ENCODE measurements at places on chromosomes 11 and 22. TPM values are rescaled to one million over a fixed set of nuclear protein-coding genes. Genes with fewer than 3 reads are reported as not detected.

Gene RIMBP3C
- 0.48 TPM for total RNA-seq

Gene CHRM1
- total RNA-seq: not detected

Gene ISX
- not detected for total RNA-seq

Gene GGT5
- total RNA-seq: 4.2 TPM

Gene KCNC1
- not detected for total RNA-seq

Gene PLXNB2
- total RNA-seq: 251 TPM

Gene UBQLN3
- total RNA-seq: not detected

DNA sequence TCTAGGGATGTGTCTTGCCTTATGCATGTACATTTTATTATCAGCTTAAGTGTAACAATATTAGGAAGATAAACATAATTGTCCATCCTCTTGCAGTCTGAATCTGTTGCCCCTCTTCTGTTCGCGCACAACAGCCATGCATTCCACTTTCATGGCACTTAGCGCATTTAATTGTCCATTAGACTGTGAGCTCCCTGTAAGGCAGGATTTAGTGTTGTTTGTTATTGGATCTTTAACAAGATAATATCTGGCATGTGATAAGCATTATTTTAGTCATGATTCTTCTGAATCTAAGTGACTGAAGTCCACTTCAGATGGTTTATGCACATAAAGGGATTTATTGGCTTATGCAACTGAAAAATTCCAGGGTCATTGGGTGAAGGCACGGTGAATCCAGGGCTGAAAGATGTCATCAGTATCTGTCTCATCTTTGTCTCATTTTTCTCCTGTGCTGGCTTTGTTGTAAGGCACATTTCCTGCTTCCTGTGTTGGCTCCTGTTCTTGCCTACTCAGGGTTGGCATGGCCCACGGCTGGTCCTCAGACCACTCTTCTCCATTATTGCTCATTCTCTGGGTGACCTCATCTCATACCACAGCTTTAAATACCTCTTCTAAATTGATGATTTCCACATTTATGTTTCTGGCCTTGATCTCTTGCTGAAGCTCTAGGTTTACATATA lies 37.6 kb downstream of the ATXN10 start:
- DNase-seq: peak; percentile 23

DNA sequence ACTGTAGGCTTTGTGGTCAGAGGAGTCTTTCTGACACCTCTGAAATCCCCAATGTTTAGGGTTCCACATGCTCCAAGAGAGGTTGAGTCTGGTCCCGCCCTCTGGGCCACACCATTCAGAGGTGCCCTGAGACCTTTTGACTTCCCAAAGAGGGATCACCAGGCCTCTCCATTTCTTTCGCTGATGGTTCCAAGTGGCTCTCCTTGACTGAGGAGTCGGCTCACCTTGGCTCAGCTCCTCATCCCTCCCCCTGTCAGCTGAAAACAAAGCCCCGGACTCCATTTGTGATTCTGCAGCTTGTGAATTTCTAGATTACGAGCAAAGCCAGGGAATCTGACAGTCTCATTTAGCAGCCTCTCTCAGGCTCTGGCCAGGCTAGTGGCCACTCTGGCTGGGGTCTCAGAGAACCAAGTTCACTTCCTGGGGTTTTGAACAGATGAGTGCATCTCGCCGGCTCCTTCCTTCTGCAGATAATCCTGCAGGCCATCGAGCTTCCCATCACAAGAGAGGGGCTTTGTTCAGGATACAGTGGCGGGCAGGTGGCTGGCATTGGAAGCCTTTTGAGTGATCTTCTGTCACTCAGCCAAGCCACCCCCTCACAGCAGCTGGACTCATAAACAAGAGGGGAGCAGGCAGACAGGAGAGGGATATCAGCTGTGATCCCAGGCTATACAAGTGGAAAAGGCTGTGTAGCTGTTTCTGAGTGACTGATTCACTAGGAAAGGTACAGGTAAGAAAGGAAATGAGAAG lies 102.9 kb downstream of the TRIM29 start:
- no peak for DNase-seq

GRCh38 chr11:131178596-131178995 lies 191.8 kb upstream of the NTM start:
- no peak for DNase-seq

- no peak for DNase-seq
Observed at GRCh38 chr22:42347281-42347824, 76.9 kb upstream of the TCF20 start.

DNA sequence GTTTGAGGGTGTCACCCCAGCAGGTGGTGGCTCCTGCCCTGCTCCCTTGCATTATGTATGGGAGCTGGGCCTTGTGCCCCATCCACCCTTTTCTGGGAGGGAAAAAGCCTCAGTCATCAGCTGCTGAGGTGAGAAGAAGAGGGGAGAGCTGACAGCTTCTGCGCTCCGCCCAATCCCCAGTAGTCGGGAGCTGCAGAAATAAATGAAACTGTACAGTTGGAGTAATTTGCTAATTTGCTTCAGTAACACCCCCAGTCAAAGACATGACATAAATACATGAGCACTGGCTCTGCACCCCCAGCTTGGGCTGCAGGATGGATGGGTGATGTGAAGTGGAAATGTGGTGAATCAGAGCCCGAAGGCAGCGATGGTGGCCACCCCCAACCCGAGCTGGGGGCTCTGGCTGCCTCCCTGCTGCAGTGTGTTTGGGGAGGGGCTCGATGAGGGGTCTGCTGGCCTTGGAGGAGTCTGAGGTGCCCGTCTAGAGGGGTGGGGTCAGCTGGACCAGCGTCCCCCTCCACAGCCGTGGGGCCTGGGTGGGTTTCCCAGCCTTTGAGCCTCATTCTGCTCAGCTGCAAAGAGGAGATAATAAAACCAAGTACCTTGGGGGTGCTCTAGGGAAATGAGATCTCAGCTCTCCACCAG lies 59.2 kb downstream of the MPPED1 start:
- DNase-seq: no peak

DNA sequence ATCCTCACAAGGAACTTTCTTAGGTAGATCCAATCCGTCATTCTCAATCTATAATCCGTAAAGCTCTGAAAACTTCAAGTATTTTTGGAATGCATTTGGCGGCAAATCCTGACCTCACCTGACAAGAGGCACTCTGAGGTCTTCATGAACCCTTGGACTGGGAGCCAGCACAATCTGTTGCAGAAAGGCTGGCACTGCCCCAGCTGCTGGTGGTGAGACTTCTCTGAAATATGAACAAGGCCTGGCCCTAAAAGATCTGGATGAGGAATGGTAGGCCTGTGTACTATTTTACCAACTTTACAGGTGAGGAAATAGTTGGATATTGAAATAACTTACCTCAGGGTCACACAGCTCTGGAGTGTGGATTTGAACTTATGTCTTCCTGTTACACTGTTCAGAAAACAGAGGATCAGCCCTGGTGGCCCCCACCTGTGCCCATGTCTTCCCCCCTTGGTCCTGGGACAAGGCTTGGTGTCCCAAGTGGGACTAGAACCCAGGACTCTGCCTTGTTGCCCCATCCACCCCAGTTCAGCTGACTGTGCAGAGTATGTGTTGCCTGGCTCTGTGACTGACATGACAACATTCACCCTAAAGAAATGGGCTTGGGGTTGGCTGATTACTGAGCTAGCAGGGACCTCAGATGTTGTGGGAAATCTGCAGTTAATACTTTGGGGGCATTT lies 471.4 kb downstream of the MN1 start:
- no peak for DNase-seq

DNA sequence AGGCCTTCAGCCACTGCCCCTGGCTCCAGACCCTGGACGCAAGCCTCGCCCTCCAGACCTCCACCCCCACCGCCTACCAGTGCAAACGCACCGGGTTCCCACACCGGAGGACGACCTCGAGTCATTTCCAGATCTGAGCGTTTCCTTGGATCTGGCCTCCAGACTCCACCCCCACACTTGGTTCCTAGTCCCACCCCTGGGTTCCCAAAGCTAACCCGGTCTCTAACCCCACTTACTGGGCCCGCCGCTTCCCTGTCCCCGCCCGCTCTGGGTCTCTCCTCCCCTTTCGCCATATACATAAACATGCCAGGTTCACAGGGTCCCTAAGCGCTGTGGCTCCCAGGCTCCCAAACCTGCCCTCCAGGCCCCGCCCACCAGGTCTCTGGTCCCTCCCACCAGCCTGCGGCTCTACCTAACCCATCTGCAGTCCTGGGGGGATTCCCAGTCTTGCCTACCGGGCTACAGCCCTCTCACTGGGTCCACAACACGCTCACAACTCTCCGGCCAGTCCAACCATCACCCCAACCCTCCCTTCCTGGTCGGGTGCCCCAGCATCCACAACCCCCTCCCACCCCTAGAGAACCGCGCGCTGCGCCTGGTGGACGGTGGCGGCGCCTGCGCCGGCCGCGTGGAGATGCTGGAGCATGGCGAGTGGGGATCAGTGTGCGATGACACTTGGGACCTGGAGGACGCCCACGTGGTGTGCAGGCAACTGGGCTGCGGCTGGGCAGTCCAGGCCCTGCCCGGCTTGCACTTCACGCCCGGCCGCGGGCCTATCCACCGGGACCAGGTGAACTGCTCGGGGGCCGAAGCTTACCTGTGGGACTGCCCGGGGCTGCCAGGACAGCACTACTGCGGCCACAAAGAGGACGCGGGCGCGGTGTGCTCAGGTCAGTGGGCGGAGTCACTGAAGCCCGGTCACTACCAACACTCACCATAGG lies 36.7 kb downstream of the CD6 start:
- DNase-seq: no peak

- peak; percentile 62 for DNase-seq
Observed at GRCh38 chr11:130671801-130672700, 223.6 kb downstream of the ADAMTS15 start.

GRCh38 chr11:13336246-13336878 lies 58.8 kb downstream of the BMAL1 start:
- no peak for DNase-seq

- DNase-seq: no peak
Observed at GRCh38 chr11:58592760-58593472, 14.1 kb downstream of the ZFP91 start.

- DNase-seq: no peak
Observed at GRCh38 chr22:25569361-25569760, 4.9 kb downstream of the GRK3 start.

GRCh38 chr11:116694815-116695590 lies 77.8 kb downstream of the BUD13 start:
- no peak for DNase-seq

DNA sequence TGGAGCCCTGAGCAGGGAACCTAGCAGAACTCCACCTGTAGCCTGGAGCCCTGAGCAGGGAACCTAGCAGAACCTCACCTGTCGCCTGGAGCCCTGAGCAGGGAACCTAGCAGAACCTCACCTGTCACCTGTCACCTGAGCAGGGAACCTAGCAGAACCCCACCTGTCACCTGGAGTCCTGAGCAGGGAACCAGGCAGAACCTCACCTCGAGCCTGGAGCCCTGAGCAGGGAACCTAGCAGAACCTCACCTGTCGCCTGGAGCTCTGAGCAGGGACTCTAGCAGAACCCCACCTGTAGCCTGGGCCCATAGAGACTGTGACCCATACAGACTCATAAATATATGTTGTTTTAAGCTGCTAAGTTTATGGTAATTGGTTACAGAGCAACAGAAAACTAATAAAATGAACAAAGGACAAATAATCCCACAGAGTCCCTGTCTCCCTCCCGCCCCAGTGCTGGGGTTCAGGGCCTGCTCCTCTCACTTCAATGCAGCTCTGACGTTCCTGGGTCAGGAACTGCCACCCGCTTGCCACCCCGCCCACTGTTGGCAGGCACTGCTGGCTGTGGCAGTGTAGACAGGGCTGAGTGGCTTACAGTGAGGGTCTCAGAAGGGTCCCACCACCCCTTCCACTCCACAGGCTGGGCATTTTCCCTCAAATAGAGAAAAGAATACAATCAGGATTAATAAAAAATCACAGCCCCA lies 259.1 kb downstream of the TBC1D22A start:
- DNase-seq: no peak

- DNase-seq: no peak
Observed at GRCh38 chr11:68256331-68256741, 15.4 kb downstream of the C11orf24 start.

GRCh38 chr11:83815736-83816135 lies 529.6 kb upstream of the CCDC90B start:
- no peak for DNase-seq

GRCh38 chr22:42873356-42873755 lies 16.3 kb upstream of the ARFGAP3 start:
- no peak for DNase-seq

DNA sequence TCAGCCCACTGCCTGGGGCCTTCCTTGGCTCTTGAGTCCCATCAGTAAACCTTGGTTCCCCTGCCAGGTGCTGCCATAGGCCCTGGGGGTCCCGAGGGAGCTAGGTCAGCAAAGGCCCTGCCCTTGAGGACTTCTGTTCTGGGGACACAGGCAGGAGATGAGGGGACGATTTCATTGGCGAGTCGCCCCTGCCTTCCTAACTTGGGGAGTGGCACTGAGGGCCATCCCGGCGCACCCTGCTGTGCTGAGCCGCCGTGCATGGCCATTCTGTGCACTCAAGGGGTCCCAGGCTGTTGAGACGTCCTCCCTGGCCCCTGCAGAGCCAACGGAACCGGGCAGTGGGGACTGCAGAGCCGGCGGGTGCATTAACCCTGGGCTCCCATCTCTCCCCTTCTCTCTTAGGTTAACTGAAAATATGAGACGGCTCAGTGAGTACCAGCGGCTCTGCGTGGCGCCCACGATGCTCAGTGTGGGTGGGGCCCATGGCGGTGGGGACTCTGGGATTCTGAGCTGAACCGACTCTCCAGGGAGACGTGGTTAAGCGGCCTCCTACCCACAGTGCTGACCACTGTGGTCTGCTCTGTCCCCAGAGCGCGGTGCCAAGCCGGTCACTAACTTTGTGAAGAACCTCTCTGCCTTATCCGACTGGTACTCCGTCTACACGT lies 43.4 kb downstream of the GRAMD4 start:
- no peak for DNase-seq

- peak; percentile 71 for DNase-seq
Observed at GRCh38 chr11:20058749-20059458, 101.4 kb downstream of the DBX1 start.

Data from kidney epithelial cell (primary cell).